Astrocyte (in vitro differentiated cells and primary cell): ENCODE measurements at places on chromosomes 3 and 15.

GRCh38 chr15:90901175-90902039 is 1.7 kb upstream of the MAN2A2 start:
- DNase-seq, result no peak

DNA sequence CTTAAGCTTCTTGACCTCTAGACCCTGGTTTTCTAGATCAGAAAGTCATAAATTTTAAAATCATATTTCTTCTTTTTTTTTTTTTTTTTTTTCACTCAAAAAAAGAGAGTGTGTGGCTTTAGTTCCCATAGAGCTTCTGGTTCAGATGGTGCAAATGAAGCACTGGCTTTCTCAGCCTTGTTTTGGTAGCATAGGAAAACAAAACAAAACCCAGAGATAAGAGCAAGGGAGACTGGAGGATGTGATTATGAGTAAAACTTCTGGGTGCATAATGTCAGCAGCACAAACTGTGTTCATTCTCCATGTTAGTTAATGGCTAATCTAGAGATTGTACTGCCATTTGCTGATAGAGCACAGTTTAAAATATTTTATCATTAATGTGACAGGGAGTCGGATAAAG is 55.4 kb downstream of the RARB start:
- no peak for DNase-seq

DNA sequence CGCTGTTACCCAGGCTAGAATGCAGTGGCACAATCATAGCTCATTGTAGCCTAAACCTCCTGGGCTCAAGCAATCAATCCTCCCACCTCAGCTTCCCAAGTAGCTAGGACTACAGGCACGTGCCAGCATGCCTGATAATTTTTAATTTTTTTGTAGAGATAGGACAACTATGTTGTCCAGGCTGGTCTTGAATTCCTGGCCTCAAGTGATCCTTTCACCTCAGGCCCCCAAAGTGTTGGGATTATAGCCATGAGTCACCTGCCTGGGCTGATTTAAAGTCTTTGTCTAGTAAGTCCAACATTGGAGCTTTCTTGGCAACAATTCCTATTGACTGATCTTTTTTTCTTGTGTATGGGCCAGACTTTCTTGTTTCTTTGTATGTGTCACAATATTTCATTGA is 28.1 kb downstream of the SPINK8 start:
- no peak for DNase-seq

- DNase-seq, result no peak
Observed at GRCh38 chr3:88090681-88091080, 31.6 kb downstream of the ZNF654 start.

DNA sequence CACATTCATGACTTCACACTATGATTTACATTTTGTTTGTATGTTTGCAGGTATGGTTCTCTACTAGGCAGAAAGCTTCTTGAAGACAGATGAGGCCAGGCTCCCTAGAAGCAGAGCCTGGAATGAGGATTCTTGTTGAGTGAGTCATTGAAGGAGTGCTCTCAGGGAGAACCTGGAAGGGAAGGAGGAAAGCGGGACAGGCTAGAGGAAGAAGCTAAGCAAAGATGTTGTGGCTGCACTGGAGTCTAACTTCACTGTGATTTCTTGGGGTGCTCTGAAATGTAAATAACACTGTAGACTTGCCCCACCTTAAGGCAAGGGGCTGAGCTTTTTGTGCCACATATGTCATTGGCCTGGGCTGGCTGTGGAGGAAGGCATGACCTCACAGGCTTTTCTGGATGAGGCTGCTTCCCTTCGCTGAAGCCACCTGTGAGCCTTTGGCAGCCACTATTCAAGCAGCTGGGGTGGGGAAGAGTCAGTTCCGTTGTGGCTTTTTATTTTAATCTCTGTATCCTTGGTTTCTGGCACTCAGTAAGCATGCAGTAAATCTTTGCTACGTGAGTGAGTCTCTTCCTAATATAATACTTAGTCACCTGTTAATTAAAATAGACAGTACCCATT is 307.3 kb downstream of the SV2B start:
- peak; percentile 79 for DNase-seq

DNA sequence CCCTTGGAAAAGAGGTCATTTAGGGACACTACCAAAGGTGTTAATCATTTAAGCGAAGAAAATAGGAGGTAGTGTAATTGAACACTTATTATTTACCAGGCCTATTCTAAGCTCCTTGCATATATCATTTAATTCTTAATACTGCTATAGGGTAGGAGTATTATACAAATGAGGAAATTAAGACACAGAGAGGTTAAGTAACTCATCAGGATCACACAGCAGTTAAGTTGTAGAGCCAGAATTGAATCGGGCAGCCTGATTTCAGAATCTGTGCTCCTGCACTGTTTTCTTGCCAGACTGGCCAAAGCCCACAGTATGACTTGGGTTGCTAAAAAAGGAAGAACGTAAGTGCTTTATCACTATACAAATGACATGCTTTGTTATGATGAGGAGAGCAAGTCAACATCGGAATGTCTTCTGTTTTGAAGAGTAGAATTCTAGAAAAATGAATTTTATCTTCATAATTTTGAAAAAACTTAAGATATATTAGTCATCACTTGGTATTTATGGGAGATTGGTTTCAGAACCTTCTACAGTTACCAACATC is 31.4 kb downstream of the HPS3 start:
- DNase-seq, result no peak

DNA sequence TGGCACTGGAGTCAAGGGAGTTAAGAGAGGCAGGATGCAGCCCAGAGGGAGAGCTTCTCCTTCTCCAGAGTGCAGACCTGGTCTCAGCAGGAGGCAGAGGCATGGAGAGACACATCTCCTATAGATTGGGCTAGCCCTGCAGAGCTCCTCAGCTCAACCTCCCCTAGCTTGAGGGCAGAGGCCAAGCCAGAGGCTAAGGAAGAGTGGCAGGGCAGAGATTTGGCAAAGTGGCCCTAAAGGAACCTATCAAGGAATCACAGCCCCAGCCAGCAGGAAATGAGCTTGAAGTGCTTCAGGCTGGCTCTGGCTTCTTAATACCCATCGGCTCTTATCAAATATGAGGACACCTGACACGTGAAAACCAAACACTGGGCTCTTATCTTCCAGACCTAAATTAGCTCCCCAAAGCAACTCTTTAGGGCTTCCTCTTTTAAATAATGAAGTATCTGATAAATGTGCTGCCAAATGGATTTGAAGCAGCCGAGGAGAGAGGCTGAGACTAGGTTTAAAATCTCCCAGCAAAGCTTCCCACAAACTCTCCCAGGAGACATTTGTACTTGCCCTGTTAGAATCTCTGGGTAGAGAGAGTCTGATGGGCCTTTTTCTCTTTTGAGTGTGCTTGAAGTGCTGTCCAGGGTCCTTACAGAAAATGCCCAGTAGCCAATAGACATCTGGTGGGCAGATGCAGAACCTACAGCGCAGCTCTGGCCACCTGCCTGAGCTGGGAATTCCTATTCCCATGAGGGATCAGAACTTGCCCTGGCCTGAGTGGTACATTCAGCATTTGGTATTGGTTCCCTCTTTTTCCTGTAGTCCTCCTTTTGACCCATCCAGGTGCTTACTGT is 271.4 kb downstream of the CLSTN2 start:
- peak; percentile 35 for DNase-seq

DNA sequence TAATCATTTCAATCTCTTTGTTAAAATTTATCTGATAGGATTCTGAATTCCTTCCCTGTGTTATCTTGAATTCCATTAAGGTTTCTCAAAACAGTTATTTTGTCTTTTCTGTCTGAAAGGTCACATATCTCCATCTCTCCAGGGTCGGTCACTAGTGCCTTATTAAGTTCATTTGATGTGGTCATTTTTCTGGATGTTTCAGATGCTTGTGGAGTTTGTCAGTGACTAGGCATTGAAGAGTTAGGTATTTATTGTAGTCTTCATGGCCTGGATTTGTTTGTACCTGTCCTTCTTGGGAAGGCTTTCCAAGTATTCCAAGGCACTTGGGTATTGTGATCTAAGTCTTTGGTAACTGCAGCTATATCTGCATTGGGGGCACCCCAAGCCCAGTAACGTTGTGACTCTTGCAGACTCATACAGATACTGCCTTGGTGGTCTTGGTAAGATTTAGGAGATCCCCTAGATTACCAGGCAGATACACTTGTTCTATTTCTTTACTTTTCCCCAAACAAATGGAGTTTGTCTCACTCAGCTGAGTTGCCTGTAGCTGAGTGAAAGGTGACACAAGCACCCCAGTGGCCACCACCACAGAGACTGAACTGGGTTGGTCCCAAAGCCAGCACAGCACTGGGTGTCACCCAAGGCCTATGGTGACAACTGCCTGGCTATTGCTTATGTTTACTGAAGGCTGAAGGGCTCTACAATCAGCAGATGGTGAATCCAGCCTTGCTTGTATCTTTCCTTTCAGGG is 18.9 kb upstream of the SLC27A2 start:
- peak; percentile 51 for DNase-seq

GRCh38 chr15:62899090-62899493 is 143.5 kb upstream of the TPM1 start:
- DNase-seq, result no peak

GRCh38 chr15:28128031-28128430 is 28.9 kb upstream of the OCA2 start:
- no peak for DNase-seq
